HT1080 (cell line): ENCODE measurements at places on chromosomes 16 and 17.

DNA sequence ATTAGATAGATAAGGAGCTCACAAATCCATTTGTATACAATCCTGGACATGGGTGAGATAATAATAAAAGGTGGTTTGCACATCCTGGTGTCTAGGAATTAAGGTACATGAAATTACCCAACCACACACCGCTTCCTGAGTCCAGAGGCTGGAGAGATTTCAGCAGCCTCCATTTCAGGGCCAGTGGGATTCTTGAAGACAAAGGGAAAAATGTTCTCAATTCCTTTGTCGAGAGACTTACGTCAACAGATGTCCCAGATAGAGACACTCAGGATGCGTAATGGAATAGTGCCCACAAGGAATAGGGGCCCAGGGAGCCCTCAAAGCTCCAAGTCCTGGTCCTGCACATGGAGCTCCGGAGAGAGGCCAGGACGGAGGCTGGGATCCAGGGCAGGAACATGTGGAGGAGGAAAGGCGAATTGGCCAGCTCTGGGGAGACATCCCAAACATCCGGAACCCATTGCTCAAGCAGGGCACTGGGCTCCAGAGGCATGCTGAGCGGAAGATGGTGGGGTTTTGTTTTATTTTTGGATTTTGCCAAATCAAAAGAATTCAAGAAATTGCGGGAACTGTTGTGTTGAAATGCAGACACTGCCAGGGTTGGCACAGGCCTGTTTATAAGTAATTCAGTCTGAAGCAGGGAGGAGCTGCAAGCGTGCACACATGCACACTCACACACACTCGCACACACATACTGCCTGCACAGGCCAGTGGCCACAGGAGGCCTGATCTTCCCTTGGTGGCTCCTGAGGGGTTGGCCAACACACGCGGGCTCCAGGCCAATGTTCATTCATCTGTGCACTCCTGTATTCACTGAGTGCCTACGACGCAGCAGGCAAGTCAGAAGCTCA lies 97.2 kb downstream of the NOG start:
- no peak for DNase-seq

DNA sequence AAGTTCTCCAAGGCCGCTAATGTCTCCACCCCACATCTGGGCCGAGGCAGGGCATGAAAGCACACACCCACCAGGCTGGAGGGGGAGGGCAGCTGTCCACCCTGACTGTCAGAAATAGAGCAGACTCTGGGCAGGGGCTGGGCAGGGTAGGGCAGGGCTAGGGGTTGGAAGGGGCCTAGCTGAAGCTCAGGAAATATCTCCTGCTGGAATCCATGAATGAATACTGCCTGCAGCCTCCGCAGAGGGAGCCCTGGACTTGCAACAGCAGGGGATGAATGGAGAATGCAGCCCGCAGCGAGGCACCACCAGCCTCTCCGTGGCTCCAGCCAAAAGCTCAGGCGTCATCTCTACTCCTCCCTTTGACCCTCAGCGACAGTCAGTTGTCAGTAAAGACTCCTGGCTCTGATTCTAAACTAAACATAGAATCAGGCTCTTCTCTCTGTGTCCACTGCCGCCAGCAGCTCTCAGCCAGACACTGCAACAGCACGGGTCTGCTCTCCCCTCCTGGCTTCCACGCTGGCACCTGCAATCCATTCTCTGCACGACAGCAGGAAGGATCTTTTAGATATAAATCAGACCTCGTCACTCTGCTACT lies 23.9 kb upstream of the NGFR start:
- DNase-seq: no peak

GRCh38 chr17:56699186-56699894 lies 105.8 kb downstream of the NOG start:
- peak; percentile 100 for DNase-seq

DNA sequence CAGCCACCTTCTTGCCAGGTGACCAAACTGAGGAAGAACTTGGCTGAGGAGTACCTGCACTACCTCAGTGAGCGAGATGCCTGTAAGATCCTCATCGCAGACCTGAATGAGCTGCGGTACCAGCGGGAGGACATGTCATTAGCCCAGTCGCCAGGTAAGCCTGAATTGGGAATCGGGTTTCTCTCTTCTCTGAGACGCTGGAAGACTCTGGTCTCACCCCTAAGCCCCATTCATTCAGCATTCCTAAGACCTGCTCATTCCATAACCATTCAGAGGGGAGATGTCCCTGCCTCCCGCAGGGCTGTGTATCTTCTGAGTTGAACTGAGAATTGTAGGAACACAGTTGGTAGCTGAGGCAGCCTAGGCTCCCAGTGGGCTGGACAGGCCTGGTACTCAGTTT lies 17.0 kb upstream of the THAP11 start:
- no peak for DNase-seq

- peak; percentile 70 for DNase-seq
Measured at GRCh38 chr17:69450918-69451317, 36.4 kb downstream of the MAP2K6 start.

DNA sequence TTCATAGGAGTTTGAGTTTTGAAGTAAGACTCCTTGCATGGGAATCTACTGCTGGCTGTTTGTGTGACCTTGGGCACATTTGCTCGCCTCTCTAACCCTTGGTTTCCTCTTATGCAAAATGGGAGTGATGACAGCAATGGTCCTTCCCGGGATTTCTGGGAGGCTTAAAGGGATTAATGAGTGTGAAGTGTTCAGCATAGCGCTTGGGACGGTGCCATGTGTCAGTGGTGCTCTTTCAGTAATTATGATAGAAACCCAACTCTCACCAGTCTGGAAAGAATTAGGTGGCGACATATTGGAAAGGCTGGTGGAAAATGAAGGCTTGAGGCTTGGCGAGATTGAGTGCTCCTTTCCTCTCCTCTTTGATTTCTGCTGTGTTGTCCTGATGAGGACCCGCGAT lies 429.2 kb upstream of the EEF2KMT start:
- no peak for DNase-seq

DNA sequence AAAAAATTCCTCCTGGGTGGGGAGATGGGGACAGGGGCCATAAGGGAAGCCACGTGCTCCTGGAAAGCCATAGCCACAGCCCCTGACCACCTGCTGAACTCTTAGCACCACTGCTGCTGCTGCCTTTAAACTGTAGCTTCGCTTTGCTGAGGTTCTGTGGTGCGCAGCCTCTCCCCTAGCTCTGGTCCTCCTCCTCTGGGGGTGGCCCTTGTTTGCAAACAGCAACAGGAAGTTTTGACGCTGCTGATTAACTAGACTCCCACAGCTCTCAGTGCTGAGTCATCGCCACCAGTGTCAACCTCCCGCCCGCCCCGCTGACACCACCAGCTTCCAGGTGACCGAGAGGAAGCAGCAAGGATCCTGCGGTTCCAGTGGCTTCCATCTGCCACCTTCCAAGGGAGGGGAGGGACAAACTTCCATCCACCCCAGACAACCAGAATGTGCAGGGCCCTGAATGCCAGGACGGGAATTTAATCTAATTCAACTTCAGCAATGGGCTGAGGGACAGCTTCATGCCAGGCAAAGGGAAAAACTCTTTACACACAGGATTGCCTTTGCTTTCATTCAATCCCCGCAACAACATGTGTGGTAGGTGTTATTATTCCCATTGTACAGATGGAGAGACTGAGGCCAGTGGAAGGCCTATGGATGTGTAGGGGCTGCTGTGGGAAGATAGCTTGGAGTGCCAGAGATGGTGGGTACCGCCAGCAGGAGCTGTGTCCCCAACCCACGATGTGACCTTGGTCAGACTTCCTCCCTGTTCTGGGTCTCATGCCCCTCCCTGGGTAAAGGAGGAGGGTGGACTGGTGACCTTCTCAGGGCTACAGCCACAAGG lies 8.1 kb upstream of the KIFC3 start:
- DNase-seq: peak; percentile 96

DNA sequence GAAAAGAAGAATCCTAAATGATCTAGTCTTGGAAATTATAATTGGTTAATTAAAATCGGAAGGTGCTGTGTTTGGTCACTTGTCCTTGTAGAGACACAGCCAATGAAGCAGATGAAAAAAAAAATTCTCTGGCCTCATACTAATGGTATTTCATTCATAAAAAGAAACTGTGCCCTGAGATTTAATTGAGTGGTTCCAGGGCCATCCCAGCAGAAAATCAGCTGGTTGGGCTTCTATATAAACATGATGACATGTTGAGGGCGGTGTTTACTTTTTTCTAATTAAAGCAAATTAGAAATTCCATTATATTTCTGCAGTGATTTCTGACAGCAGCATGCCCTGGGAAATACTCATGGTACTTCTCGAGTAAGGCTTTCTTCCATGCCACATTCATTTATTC lies 191.9 kb upstream of the KCNJ16 start:
- DNase-seq: no peak

GRCh38 chr17:17246879-17247278 lies 9.9 kb upstream of the FLCN start:
- no peak for DNase-seq
